Activated CD8-positive, alpha-beta memory T cell treated with anti-CD3 and anti-CD28 coated beads, Interleukin-2, amount 50 U/mL, for 4 hours (primary cell): ENCODE measurements at places on chromosomes 2 and 18.

DNA sequence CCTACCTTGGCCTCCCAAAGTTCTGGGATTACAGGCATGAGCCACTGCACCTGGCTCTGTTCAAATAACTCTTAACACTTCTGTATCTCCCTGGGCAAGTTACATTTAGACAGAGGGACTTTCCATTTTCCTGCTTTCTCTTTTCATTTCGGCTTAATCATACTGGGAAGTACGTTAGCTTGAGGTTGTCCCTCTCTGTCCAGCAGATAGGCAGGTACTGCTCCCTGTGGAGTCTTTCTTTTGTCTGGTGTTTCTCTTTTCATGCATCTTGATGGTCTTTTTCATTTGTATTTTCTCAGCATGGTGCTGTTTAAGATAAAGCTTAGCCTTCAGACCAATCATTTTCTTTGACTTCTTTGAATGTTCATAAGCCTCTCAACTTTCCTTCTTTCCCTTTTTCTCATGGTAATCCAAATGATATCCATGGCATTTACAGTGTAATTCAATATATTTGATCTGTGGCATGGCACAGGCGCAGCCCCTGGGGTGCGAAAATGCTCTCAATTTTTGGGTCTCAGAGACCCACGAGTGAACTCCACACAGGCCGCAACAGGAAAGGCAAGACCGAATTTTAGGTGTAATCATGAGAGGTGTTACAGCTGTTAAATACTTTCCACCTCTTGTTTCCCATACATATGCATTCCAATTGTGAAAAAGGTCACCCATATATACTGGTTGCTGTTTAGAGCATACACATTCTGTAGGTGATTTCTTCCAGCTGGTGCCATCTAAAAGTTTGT, 99.9 kb upstream of the MYO3B start:
- DNase-seq, result no peak

GRCh38 chr2:95018301-95018700, 7.2 kb upstream of the MAL start:
- DNase-seq, result no peak

GRCh38 chr18:21341141-21341540, 99.1 kb downstream of the GREB1L start:
- DNase-seq, result no peak

DNA sequence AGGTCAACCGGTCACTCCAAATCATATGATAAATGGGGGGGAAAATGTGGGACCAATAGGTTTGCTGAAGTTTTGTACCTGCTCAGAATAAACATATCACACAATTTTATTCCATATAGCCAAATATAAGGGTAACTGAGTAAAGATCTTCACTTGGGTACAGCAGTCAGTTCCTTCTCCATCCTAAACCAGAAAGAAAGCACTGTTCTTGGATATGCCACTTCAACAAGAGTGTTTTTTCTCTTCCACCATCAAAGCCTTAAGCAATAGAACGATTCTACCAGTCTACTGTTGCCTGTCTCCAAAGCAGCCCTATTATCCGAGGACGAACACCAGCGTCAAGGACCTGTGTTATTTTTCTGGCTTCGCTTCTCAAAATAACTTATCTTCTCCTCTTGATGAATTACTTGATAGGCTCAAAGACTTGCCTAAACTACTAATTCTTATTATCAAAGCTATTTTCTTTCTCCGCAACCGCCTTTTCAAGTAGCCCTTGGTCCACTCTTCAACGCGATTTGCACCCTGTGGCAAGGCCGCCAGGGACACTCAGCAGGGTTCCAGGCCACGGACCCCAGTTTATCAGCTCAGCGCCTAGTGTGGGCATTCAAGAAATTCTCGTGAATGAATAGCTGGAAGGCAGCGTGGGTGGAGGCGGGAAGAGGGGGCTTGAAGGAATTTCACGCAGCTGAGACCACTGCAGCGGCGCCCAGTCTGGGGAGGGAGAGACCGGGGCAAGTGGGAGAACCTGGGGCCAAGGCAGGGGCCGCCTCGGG, 646 bp downstream of the ALS2 start:
- DNase-seq, result no peak

DNA sequence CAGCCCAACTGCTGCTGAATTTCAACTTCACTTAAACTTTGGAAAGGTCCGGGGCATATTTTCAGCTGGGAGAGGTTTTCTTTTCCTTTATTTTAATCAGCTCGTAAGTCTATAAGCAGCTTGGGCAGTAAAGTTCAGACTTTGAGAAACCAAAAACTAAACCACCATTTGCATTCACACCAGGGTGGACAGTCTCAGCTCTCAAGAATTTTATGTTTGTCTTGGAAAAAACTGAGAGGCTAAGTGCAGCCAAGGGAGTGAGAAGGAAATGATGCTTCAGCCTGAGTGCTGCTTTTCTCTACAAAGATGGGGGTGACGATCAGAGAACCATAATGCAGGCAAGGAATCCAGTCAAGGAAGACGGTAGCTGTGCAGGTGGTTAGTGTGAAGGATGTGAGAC, 30.2 kb downstream of the MCFD2 start:
- no peak for DNase-seq
